ENCODE measurements at places on chromosomes 5 and 9. TPM values are rescaled to one million over a fixed set of nuclear protein-coding genes. Genes with fewer than 3 reads are reported as not detected.
A peak's percentile ranks its signal among the peaks of the same experiment; 100 is the strongest.

DNA sequence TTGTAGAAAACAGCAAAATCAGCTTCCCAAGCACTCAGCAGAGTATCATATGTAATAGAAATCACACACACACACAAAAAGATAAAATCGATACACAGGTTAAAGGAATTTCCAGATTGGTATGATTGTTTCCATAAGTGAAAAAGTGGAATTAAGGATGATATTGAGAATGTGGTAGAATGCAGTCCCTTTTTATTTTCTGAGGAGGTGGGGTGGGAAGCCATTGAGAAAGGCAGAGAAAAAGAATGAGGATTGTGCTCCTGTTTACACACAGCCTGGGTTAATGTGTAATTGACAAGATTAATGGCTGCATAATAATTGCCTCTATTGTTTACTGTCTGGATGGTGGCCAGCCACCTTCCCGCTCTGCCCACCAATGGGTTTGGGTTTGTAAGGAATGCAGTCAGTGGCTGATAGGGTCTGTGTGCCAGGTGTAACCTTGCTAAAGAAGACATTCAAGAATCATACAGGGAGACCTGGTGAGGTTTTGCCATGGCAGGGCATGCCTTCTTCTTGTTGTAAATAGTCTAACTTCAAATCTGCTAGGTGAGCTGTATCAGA lies 177.2 kb upstream of the MAP3K1 start:
- peak; percentile 51 for DNase-seq

DNA sequence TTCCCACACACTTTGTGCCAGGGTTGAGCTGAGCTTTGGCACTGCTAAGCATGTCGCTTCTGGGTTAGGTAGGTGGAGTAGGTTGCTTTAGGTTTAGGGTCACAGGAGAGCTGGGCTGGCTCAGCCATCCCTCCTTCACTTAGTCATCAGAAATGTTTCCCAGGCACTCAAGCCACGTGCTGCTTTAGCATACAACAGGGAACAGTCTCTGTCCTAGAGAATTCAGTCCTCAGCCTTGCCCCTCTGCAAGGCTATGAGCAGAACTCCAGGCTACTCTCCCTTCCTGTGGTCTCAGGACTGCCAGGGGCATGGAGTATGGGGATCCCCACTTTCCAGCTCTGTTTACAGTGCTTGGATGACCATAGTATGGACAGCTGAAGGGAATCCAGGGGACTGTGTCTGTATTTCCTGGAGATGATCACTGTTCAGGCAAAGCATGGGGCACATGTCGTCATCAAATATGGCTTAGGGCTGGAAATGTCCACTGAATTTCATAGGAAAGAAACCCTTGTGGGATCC lies 7.5 kb upstream of the ANKRD33B start:
- no peak for DNase-seq

The MTX3 gene
- 9.1 TPM for total RNA-seq

The SLC22A4 gene
- 0.32 TPM for total RNA-seq

DNA sequence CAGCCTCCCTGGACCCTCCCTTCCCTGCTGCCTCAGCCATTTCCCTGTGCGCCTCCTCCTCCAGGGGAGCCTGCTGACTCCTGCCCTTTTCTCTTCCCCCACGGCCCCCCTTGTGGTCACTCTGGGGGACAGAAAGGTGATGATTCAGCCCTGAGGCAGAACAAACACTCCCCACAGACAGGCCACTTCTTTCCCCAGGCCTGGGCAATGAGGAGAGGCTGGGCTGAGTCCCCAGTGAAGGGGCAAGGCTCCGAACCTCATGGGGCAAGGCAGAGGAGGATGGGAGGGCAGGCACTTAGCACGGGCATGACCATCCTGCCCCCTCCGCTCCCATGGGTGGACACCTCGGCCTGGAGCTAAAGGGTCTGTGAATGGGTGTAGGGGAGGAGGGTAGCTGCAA lies 21.0 kb downstream of the CSF1R start:
- DNase-seq: no peak

The SQSTM1 gene
- total RNA-seq: 345 TPM

GRCh38 chr5:14870337-14871213 lies 1.0 kb downstream of the ANKH start:
- peak; percentile 67 for DNase-seq

GRCh38 chr5:41940641-41941040 lies 15.6 kb downstream of the FBXO4 start:
- DNase-seq: no peak

DNA sequence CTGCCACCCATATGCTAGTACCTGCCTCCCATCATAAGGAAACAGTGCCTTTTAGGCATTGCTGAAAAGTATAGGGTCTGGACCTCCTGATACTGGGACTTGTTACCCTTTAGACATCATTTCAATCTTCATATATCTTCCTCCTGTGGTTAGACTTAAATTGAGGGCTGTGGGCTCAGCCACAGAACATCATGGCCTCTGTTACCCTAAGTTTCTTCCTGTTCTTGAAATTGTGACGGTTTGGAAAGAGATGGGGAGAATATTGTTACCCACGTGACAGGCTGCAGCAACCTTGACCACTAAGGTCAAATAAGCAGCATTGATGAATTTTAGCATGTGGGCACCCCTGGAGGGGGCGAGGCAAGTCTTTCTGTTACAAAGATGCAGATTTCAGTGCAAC lies 87.7 kb downstream of the PDE8B start:
- no peak for DNase-seq

- DNase-seq: no peak
These were observed 753.3 kb upstream of the ZNF608 start for GRCh38 chr5:125499636-125500332.

The FGF18 gene
- total RNA-seq: not detected

- DNase-seq: no peak
These were observed 19.3 kb downstream of the BICD2 start for GRCh38 chr9:92745331-92745730.

The UTP15 gene
- 13.6 TPM for total RNA-seq

The FAM151B gene
- total RNA-seq: 1.6 TPM

GRCh38 chr9:77944556-77945243 lies 86.9 kb downstream of the GNAQ start:
- no peak for DNase-seq

- no peak for DNase-seq
These were observed 359.6 kb downstream of the EBF1 start for GRCh38 chr5:158739951-158740757.

- no peak for DNase-seq
These were observed 4.4 kb upstream of the FAM13B start for GRCh38 chr5:138037271-138037670.

DNA sequence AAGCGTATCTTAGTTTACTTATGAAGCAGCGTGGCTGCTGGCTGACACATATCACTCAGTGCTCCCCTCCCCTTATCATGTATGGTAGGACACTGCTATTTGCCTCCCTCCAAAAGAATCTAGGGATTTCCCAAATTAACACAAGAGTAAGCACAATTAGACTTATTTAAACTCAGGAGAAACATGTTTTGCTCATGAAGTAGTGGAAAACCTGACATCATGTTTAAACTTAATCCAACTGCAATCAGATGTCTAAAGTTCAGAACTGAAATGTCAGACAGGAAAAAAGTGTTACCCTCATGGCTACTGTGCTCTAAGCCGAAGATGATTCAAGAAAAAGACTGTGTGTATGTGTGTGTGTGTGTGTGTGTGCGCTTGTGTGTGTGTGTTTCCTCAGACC lies 324.1 kb upstream of the TNC start:
- DNase-seq: no peak

- no peak for DNase-seq
These were observed 93.5 kb upstream of the RGMB start for GRCh38 chr5:98679963-98680362.

DNA sequence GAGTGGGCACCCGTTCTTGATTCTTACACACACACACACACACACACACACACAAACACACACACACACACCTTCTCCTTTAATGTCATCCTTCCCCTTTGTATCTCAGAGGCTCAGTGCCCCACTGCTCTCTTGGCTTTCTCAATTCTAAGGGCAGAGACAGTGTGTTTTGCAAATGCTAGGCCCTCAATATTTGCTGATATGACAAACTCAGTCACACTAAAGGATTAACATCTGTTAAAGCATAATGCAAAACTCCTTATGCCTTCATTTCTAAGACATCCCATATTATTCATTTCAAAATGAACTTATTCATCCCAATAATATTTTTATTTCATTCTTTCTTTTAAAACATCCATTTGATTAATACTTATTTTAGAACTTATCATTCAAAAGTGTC lies 8.9 kb upstream of the NRG2 start:
- no peak for DNase-seq

The CMBL gene
- total RNA-seq: 29.4 TPM

GRCh38 chr9:112084334-112084733 lies 90.8 kb downstream of the SUSD1 start:
- DNase-seq: no peak

GRCh38 chr5:54518146-54518817 lies 723 bp downstream of the SNX18 start:
- DNase-seq: peak; percentile 80

The CARTPT gene
- not detected for total RNA-seq

- DNase-seq: no peak
These were observed 77.7 kb downstream of the OLFM1 start for GRCh38 chr9:135165003-135165711.

- no peak for DNase-seq
These were observed 1.6 kb downstream of the TPRN start for GRCh38 chr9:137198902-137199283.

The FBN2 gene
- 0.06 TPM for total RNA-seq

GRCh38 chr5:88674356-88675167 lies 208.4 kb downstream of the MEF2C start:
- DNase-seq: no peak

DNA sequence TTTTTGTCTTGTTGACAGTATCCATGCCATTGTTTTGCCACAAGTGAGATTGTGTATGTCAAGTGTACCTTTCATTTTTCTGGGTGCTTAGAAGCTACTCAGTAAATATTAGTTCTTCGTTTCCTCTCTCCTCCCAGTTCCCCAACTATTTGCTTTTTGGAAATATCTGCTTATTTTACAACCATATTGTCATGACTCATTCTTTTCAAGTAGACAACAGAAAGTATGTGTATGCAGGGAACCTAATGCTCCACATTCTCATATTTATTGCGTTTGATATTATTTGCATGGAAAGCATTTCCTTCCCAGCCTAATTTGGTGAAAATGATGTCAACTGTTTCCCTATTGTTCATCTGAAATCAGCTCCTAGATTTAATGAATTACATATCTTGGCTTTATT lies 483.7 kb upstream of the RIOK2 start:
- DNase-seq: no peak

DNA sequence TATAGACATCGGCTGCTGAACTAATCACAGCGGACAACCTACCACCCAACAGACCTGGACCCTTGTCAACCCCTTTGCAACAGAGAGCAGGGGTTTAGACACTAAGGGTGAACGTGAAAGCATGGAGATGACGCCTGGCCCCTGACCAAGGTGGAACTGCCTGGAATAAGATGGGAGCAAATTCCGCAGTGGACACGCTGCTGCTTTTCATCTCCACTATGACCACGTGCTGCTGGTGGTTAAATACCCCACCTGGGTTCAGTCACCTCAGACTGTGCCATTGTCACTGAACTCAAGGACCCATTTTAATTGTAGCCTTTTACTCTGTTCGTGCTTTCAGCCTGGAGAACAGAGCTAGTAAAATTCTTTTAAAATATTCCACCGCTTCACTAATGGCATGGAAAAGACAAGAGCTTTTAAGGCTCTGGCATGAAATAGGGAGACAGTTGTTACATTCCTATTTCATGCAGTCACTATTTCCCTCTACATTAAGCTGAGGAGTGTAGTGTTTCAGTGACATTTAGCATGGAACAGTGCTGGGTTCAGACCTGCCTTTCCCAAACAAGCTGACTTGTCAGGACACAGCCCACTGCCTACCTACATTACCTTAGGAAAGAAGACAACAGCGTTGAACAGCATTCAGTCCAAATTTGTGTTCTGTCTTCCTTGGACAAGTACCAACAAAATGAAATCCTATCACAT lies 96.8 kb downstream of the ANKRD18B start:
- no peak for DNase-seq

DNA sequence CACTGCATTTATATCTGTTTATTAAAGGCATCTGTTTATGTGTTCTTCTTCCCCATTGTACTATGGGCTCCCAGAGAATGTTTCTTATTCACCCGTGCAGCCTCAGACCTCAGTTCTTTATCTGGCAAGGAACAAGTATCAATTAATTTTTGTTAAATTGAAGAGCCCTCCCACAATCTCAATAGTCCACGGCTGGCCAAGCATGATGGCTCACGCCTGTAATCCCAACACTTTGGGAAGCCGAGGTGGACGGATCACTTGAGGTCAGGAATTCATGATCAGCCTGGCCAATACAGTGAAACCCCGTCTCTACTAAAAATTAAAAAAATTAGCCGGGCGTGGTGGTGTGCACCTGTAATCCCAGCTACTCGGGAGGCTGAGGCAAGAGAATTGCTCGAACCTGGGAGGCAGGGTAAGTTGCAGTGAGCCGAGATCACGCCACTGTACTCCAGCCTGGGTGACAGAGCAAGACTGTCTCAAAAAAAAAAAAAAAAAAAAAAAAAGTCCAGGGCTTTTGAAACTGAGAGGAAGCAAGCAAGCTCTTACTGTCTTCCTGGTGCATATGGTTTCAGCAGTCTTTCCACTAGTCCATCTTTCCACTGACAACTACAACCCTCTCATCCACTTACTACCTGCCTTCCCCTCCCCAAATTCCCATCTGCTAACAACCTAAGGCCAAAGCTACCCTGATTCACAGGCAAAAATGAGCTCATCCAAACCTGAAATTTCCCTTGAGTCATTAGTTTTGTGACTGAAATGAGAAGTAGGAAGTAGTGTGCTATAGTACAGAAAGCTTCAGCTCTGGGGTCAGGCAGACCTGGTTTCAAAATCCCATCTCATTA lies 2.3 kb upstream of the HK3 start:
- no peak for DNase-seq

DNA sequence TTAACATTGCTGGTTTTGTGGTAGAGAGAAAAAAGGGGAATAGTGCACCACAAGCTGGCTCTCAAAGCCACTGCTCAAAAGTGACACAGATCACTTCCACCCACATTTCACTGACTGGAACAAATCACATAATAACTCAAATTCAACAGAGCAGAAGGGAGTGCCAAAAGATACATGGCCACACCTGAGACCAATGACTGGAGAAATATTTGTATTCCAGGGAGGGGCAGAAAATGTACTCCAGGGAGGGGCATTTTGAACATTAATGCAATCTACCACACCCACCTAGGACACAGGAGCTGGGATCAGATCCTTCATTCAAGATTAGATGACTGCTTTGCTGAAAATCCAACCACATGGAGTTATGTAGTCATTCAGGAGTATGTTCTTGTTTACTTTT lies 44.8 kb upstream of the ALDOB start:
- DNase-seq: no peak
